ENCODE measurements at places on chromosomes 12 and 14.

DNA sequence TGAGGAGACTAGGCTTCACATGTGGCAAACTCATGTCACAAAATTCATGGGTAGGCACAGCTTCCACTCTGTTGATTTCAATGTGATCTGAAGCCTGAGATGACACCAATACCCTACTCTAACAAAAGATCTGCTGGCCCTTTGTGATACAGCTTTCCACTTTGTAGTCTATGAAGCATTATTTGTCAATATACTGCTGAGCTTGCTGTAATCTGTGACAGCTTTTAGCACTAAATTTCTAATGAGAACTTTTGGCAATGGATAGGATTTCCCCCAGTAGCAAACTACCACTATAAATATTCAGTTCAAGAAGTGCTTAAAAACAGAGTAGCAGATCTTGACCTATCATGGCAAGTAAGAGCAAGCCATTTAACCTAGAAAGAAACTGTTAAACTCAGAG is 5.6 kb upstream of the HEATR5A start:
- DNase-seq, result no peak

GRCh38 chr12:6554168-6555017 is 1.4 kb downstream of the IFFO1 start:
- peak; percentile 50 for DNase-seq

DNA sequence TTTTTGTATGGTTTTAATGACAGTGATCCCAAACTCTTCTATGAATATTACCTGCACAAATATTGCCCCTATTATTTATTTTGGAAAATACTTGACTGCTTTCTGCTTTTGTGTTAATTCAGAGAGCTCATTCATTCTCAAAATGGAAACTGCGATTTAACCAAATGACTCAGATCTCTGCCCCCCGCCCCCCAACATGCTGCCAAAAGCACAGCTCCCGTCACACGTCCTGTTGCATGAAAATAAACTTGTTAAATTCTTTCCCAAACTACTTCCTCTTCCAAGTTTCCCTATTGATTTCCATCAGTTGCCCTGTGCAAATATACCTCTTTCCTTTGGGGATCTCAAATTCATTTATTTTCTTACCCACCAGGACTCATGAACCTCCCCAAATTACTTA is 18.0 kb upstream of the NRDE2 start:
- DNase-seq, result no peak

- DNase-seq, result peak; percentile 93
These were observed at the start of gene MDM1 for GRCh38 chr12:68331869-68332727. Gene MDM1, minus strand, starts transcription at chr12:68332362. Its CDS starts 117 bp downstream, at chr12:68332245.

- no peak for DNase-seq
These were observed 29.4 kb upstream of the OXA1L start for GRCh38 chr14:22737052-22737451.

GRCh38 chr12:128815779-128816642 is 7.7 kb downstream of the SLC15A4 start:
- no peak for DNase-seq

GRCh38 chr12:51855586-51856428 is 7.3 kb upstream of the FIGNL2 start:
- no peak for DNase-seq

- DNase-seq, result peak; percentile 33
These were observed at the start of gene PEX5 for GRCh38 chr12:7189398-7190267. Gene PEX5, plus strand, starts transcription at chr12:7189686. Its CDS starts 692 bp downstream, at chr12:7190378.

GRCh38 chr12:20040831-20041230 is 327.5 kb upstream of the PDE3A start:
- DNase-seq, result peak; percentile 16

- no peak for DNase-seq
These were observed 801.4 kb downstream of the FLRT2 start for GRCh38 chr14:86331341-86331740.

GRCh38 chr14:97266653-97267052 is 469.5 kb downstream of the VRK1 start:
- DNase-seq, result no peak

DNA sequence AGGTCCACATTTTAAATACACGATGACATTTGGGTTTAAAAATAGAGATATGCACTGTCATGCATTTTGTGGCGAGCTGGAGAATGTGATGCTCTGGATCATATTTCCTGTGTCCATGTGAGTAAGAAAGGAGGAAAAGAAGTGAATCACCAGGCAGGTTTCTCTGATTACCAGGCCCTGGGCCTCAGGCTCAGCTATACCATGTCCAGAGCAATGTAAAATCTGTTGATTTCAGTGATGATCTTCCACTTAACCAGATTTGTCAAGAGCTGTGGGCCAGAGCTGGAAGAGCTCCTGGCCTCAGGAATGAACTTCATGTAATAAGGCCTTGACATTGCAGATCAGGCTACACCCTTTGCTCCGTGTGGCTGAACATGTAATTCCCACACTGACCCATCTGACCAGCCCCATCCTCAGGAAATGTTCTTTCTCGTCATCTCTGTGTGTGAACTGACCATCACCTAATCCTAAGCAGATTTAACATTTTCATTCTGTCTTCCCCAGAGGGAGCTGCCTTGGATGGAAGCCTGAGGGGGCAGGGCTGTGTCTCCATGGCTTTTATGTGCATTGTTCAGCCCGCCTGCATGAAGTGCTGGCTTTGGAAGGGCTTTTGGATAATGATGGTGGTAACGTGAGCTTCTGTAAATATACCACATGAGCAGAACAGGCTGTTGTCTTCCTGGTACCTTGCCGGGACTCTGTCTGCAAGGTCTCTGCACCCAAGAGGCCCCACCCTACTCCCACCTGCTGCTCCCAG is 54.5 kb downstream of the CRACR2A start:
- DNase-seq, result peak; percentile 13

DNA sequence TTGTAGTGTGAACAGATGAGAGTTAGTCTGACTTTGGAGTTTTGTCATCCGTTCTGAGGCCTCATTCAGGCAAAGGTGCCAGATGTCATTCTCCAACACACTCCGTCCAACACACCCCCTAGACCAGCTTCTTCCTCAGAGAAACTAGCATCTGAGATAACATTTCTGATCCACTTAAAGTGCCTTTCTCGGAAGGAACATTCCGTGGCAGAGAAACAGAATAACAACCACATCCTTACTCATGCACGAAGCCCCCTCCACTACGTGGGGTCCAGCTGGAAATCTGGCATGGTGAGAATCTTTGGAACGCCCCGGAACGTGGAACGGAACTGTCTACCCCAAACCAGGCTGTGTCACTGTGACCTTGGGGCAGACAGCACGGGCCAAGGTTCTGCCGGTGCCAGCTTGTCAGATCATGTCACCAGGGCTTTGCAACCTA is 17.0 kb upstream of the BCL7A start:
- DNase-seq, result no peak
